Skeletal muscle cell (primary cell): ENCODE measurements at places on chromosomes 12 and 14.

- DNase-seq = no peak
Measured at GRCh38 chr12:49954863-49955830, 4.6 kb downstream of the AQP2 start.

DNA sequence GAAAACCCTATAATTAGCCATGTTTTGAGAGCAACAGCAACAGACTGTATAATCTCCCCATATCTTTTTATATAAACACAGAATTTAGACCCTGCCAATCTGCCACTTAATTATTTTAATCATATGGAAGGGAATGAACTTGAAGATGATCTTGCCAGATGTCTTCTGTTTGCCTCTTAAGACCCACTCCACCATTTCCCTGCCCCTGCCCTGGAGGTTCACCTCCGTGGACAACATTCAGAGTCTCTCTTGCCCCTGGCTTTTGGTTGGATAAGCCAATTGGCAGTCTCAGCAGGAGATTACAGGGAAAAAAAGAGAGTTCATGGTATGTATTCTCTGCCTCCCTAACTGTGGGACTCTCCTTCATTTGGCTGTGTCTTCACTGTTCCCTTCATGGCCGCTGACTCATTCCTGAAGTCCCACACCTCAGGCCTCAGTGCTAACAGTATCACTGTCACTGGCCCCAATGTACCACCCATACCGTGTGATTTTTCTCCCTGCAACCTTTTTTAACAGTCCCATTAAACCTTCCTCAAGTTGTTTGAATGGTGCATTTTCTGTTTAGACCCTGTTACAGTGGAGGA lies 184.8 kb downstream of the PIK3C2G start:
- DNase-seq = no peak

DNA sequence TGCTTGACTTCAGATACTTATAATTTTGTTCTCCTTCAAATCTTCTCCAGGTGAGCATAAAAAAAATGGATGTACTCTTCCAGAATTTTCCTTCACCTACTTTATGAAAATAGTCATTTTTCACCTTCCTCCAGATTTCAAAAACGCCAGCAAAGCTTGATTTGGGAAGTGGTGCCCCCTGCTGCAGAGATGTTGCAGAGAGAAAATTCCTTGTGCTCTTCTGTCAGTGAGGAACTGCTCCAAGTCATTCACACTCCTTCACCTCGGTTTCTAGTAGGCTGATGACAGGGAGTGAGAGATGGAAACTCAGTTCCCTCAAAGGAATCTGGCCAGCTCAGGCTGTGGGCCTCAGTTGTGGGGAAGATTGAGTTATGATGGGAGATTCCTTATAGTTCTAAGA lies 24.2 kb upstream of the RNASE3 start:
- no peak for DNase-seq

DNA sequence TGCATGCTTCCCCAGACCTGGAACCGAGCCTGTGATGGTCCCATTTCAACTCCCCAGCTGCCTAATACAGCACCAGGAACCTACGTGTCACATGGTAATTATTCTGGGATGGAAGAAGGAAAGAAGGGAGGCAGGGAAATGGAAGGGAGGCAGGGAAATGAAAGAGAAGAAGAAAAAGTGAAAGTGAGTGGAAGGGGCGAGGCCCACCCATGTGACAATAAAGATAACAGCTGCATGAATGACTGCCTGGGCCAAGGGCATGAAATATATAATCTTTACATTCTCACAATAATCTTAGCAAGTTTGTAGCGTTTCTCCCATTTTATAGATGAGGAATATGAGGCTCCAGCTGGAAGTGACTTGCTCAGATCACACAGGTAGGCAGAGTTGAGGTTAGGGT lies 245.0 kb upstream of the PWP1 start:
- no peak for DNase-seq
